ENCODE measurements at places on chromosomes 5 and 9.

GRCh38 chr9:108762348-108763055, 93.3 kb downstream of the ACTL7B start:
- DNase-seq = no peak

DNA sequence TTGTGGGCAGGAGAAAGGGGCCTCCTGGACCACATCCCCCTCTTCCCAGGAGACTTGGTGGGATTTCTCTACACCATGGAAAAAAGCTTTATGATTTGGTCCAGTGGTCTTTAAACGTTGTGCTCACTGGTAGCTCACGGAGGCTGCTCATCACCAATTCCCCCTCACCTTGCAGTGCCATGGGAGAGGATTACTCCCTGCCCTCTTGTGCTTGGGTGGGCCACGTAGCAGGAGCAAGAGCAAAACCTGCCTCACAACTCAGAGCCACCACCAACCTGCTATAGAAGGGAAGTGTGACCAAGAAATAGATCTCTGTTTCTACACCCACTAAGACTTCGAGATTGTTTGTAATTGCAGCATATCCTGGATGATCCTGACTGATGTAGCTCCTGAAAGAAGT, 42.2 kb upstream of the N4BP3 start:
- no peak for DNase-seq

- DNase-seq = no peak
Observed at GRCh38 chr5:66956439-66956838, 240.2 kb downstream of the CD180 start.

- DNase-seq = no peak
Observed at GRCh38 chr5:136055612-136056309, 27.0 kb downstream of the TGFBI start.

- DNase-seq = no peak
Observed at GRCh38 chr9:101184813-101185278, 156.3 kb downstream of the PLPPR1 start.

DNA sequence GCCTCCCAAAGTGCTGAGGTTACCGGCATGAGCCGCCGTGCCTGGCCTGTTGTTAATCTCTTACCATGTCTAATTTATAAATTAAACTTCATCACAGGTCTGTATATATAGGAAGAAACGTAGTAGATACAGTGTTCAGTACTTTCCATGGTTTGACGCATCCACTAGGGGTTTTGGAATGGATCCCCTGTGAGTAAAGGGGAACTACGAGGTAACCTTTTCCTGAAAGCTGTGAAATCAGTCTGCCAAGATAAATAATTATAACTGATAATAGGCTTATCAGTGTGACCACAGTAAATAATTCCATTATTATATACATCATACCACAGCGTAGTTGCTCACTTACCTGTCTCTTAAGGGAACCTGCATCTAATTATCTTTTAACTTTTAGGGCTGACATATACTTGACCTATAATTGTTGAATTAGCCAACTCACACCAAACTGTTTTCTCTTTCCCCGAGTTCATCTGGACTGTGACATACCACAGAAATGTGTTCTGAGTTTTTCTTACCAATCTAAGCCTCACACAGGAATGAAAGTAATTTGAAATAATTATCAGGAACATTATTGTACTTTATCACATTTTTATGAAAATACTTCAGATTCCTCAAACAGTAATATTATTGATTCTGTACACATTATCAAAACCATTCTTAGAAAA, 42.9 kb downstream of the DAPK1 start:
- no peak for DNase-seq
